ENCODE measurements at places on chromosomes 3 and 15.

DNA sequence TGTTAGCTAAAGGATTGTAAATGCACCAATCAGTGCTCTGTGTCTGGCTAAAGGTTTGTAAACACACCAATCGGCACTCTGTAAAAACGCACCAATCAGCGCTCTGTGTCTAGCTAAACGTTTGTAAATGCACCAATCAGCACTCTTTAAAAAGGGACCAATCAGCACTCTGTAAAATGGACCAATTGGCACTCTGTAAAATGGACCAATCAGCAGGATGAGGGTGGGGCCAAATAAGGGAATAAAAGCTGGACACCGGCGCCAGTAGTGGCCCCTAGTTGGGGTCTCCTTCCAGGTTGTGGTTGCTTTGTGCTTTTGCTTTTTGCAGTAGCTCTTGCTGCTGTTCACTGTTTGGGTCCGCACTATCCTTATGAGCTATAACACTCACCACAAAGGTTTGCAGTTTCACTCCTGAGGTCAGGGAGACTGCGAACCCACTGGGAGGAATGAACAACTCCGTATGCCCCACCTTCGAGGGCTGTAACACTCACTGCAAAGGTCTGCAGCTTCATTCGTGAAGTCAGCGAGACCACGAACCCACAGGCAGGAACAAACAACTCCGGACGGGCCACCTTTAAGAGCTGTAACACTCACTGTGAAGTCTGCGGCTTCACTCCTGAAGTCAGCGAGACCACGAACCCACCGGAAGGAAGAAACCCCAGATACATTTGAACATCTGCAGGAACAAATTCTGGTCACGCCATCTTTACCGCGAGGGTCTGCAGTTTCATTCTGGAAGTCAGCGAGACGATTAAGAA, 1.1 kb upstream of the SUCLG2 start:
- no peak for DNase-seq

DNA sequence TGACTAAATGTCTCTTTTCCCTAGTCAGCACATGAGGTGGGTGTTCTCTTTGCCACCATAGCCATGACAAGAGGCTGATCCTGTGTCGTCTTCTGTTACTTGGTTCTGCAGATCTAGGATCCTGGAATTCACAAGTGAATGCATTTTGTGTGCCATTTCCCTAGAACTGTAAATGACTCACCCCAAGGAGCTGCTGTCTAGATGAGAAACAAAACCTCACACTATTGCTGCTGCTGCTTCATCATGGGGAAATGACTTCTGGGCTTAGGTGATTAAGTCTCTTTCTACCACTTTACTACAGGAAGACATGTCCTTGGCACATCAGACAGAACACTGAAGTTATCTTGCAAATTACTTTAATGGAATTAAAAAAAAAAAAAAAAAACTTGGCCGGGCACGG, 54.9 kb downstream of the SLCO3A1 start:
- DNase-seq = no peak

DNA sequence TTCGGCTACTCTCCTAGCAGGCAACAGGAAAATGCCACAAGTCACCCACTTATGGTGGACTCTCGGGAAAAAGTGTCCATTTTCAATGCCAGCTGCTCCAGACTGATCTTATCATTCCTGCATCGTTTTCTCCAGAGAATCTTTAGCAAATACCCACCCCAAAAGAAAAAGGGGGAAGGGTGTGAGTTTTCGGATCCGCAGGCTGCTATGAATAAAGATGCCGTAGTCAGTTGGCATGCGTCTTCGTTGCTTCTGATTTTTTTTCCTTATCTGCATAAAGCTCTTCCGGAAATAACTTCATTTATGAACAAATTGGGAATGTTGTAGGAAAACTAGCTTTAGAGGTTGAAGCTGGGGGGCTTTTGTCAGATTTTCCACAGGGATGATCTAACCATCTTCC, 22.4 kb upstream of the VILL start:
- no peak for DNase-seq

- DNase-seq = no peak
Measured at GRCh38 chr3:116474801-116475200, 29.5 kb upstream of the LSAMP start.

GRCh38 chr3:146465693-146466465, 3.5 kb downstream of the PLSCR2 start:
- no peak for DNase-seq

DNA sequence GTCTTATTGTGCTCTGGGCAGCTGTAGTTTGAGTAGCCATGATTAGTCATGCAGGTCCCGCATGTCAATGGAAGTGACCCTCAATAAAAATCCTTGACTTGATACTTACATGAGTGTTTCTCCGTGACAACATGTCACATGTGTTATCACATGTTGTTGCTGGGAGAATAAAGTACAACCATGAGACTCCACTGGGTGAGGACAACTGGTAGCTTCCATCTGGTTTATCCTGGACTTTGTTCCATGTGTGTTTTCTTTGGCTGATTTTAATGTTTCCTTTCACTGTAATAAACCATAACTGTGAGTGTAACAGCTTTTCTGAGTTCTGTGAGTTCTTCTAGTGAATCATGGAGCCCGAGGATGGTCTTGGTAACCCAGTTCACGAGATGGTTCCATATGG, 63.1 kb upstream of the NDN start:
- DNase-seq = no peak

- DNase-seq = no peak
Measured at GRCh38 chr3:115251509-115251908, 104.4 kb upstream of the ZBTB20 start.
